ENCODE measurements at places on chromosomes 6 and 20. TPM values are rescaled to one million over a fixed set of nuclear protein-coding genes. Genes with fewer than 3 reads are reported as not detected.
A peak's percentile ranks its signal among the peaks of the same experiment; 100 is the strongest.

TAGAP gene
- 0.67 TPM for total RNA-seq

MUCL3 gene
- total RNA-seq = not detected

- DNase-seq = no peak
Observed at GRCh38 chr20:47050996-47051395, 156.4 kb downstream of the EYA2 start.

- DNase-seq = peak; percentile 40
Observed at GRCh38 chr20:17647391-17648314, 34.4 kb downstream of the RRBP1 start.

DNA sequence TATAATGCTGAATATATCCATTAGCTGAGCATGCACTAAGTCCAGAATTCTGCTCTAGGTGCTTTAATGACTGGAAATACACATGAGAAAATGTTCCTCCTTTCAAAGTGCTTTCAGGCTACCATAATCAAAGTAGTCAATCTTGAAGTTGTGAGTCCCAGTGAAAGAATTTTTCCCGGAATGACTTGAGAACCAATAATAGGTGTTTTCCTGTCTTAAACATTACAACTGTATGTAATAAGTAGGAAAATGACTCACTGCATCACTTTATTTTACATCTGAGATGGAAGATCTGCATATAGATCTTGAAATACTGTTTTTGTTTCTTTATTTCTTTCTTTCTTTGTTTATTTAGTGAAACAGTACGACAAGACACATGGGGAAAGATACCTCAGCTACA, 437.4 kb upstream of the JAG1 start:
- no peak for DNase-seq

GRCh38 chr6:7728855-7729590, 3.1 kb downstream of the BMP6 start:
- no peak for DNase-seq

JPH2 gene
- total RNA-seq = 0.10 TPM

DNA sequence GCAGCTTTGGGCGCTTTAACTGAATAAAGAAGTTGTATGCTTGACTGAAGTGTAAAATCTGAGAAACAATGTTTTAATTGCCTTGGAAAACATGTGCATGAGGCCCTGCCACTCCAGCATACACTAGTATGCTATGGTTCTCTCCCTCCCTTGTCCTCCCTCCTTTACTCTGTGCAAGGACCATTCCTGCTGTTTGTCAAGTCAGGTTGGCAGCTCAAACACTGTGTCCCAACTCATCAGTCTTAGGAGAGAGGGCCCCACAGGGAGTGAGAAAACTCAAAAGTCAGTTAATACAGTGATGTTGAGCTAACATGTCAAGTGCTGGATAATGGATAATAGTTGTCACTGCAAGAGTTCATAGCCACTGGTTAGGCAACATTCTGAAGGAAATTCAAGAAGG, 543.6 kb downstream of the GRIK2 start:
- DNase-seq = no peak

- DNase-seq = no peak
Observed at GRCh38 chr20:37297066-37297736, 7.7 kb downstream of the MANBAL start.

DNA sequence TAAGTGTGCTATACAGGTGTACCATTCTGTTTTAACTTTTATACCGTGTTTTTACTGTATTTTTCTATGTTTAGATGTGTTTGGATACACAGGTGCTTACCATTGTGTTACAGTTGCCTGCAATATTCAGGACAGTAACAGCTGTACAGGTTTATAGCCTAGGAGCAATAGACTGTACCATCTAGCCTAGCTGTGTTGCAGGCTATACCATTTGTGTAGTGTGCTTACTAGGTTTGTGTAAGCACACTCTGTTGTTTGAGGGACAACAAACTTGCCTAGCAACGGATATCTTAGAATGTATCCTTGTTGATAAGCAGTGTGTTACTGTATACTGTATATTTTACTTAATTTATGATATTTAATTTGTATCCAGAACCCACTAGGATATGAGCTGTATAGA, 35.2 kb downstream of the ADGB start:
- no peak for DNase-seq

GRCh38 chr20:8678098-8678776, 390.6 kb upstream of the PLCB4 start:
- no peak for DNase-seq

TFAP2D gene
- not detected for total RNA-seq

- no peak for DNase-seq
Observed at GRCh38 chr6:107612762-107613415, 123.0 kb downstream of the SOBP start.

GRCh38 chr6:53358440-53359094, 9.8 kb upstream of the ELOVL5 start:
- DNase-seq = peak; percentile 34

- DNase-seq = no peak
Observed at GRCh38 chr6:117417851-117418250, 7.9 kb downstream of the ROS1 start.

ADAM33 gene
- 0.31 TPM for total RNA-seq

GRCh38 chr20:50587291-50587961, 77.2 kb downstream of the PTPN1 start:
- no peak for DNase-seq

DNA sequence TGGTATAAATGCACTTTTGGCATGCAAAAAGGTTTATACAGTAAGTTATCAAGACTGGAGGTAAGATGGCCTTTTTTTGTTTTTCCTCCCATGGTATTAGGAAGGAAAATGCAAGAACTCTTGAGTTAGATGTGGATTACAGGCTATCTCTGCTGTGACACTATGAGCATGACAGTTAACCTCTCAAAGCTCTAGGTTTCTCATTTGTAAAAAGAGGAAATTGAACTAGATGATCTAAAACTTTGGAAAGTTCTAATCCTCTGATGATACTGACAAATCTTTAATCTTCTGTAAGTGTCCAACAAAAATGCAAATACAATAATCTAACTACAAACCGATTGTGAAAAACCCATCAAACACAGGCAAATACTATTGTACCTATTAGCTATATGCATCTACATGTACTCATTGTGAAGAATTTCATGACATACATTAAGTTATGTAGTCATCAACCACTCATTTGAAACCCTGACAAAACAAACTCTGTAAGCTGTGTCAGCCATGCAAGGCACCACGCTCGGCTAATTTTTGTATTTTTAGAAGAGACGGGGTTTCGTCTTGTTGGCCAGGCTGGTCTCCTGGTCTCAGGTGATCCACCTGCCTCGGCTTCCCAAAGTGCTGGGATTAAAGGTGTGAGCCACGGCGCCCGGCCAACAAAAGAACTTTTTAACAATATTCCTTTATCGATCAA, 4.2 kb downstream of the CDK19 start:
- no peak for DNase-seq

DNA sequence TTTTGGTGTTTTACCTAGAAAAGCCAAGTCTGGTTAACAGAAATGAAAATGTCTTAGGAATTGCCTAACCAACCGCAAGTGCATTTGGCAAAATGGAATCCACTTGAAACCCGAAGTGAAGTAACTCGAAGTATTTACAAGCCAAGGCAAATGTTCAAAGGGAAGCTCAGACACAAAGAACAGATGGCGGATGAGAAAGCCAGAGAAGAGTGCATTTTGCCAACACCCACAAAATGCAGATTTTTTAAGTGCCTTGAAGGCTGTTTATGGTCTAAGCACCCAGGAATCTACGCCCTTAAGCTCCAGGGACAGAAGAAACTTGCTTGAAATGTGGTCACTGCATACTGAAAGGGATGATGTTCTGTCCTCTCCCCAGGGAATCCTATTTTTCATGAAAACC, 70.0 kb upstream of the TBXT start:
- DNase-seq = no peak

DNA sequence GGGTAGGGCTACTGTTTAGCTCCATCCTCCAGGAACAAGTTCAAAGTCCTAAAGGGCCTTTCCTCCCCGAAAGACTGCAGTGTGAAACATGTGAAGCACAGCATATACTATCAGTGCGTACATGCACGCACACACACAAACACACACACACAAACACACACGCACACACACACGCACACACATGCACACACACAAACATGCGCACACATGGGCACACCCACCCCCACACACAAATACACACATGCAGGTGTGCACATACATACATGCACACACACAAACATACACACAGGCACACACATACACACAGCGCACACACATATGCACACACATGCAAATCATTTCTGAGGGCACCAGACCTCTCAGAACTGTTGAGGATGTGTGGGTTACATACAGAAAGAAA, 382.0 kb upstream of the CDH4 start:
- DNase-seq = no peak

DNA sequence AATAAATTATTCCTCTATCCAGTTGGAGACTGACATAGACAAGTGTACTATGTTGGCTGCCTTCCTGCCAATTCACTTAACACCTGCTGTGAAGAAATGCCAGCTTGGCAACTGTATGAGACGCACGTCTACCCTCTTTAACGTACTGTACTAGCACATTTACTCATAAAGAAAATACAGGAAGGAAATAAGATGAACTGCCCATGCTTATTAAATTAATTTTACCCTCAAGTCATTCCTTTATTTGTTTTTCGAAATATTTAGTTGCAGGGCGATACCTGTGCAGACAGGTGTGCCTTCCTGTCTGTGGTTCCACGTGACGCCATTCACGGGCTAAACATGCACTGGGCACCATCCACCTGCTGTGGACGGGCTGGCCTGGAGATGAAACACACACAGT, 52.0 kb downstream of the PSMG4 start:
- DNase-seq = peak; percentile 31

PCK1 gene
- 187 TPM for total RNA-seq

DNA sequence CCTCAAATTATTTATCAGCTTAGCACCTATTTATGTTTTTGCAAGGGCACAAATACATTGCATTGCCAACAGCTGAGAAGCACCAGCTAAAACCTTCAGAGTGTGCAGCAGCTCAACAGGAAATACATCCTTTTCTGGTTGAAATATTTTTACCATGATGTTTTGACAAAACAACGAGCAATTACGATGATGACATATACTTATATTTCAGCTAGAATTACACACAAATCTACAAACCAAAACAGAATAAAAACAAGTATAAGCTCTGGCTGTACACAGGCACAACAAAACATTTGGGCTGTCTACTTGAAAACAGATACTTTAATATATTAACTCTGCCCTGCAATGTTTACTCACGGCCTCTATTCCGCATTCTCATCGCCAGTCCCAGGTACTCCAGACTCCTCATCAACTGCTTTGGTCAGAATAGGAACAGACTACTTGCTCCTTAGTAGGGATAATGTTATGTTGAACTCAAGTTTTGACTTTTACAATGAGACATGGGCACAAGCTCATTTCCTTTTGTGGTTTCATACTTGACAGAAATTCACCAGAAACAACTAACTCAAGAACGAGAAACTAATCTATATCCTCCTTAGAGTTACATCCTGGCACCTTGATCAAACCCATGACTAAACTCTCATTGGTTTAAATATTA, 377.6 kb downstream of the ESR1 start:
- DNase-seq = no peak

ARHGAP18 gene
- total RNA-seq = 2.2 TPM

SLC26A8 gene
- total RNA-seq = 0.06 TPM

- DNase-seq = no peak
Observed at GRCh38 chr6:169424821-169425240, 171.2 kb upstream of the THBS2 start.

PRKN gene
- total RNA-seq = 2.1 TPM

LAMA4 gene
- 8.3 TPM for total RNA-seq

DNA sequence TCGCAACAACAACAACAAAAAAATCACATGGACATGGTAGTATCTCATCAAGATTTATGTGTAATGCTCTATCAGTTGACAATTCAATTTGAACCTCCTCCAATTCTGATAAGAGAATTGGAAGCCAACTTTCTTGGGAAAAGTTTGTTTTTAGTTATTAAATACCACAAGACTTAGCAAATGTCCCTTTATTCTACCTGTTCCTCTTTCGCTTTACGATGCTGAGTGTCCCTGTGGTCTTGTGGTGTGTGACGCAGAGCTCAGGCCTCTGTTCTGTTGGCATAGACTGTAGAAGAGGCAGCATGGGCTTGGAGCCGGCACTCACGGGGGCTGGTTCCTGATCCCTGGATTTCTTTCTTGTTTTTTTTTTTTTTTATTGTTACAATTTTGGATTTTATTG, 76.7 kb downstream of the PSMB1 start:
- no peak for DNase-seq

DNA sequence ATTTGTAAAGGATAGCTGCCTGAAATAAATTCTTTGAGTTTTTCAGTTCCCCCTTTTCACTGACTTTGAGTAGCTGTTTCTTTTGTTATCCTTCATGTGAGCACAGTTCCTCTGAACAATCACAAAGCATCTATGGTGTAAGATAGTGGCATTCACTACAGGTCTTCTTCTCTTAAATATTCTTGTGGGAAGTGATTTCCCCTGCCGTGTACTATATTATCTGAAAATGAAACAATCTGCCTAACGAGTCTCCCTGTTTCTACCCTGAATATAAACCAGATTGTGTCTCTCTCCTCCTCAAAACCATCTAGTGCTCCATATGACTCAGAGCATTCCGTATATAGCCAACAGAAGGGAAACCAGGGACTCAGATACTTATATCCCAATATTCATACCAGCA, 380.1 kb upstream of the SOX4 start:
- DNase-seq = no peak

DNA sequence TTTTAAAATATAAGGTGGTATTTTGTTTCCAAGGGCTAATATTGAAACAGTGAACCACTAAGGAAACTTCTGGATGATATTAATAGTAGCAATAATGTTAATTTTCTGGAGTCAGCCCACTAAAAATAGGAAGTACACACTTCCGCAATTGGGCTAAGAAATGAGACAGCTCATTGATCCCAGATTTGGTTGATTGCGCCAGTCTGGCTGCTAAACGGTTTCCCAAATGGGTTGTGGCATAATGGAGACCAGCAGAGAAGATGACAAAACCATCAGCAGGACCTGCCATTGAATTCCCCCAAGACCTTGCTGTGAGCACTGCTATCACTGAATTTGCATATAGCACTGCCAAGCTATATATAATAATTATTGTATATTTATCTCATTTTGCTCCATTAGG, 71.2 kb upstream of the SGK1 start:
- DNase-seq = no peak

- DNase-seq = no peak
Observed at GRCh38 chr6:38634518-38634917, 5.2 kb downstream of the BTBD9 start.

DNA sequence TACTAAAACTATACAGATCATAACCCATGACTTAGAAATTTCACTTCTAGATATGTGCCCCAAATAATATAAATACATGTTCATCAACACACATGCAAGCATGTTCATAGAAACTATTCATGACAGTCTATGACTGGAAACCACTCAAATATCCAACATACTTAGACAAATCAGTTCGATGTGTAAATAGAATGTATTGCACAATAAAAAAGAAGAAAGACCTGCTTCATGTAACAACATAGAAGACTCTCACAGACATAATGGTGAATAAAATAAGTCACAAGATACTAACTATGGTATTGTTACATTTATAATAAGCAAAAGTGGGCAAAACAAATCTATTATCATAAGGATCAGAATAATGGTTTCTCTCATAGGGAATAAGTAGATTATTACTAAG, 163.5 kb upstream of the THBS2 start:
- no peak for DNase-seq

- no peak for DNase-seq
Observed at GRCh38 chr6:55972091-55972490, 96.7 kb upstream of the BMP5 start.

GRCh38 chr6:5120011-5120410, 34.9 kb downstream of the PPP1R3G start:
- DNase-seq = no peak

CCR6 gene
- 0.06 TPM for total RNA-seq

- no peak for DNase-seq
Observed at GRCh38 chr20:50380697-50381040, 129.5 kb upstream of the PTPN1 start.

CLVS2 gene
- not detected for total RNA-seq

Measured in right lobe of liver (tissue), 6 donors.